Prostate gland (tissue), 2 donors: ENCODE measurements at places on chromosomes 5 and 9. TPM values are rescaled to one million over a fixed set of nuclear protein-coding genes. Genes with fewer than 3 reads are reported as not detected.
A peak's percentile ranks its signal among the peaks of the same experiment; 100 is the strongest.

DNA sequence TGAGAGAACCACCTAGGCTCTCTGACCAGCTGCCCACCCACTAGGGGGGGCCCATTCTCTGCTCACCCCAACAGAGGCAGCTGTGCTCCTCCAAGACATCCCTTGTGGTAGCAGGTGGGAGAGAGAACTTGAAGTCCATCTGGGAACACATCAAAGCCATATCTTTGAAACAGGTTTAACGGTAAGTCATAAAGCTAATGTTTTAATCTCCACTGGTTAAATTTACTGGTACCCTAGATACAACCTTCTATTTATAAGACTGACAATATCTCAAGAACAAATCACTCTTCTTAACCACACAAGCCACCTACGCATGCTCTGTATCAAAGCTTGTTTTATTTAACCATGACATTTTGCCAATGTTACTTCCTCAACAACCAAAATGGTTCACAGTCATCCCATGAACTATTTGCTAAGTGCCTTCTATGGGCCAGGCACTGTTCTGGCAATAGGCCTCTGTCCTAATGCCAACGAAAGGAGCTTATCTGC, 20.4 kb downstream of the AUH start:
- H3K27ac ChIP-seq, result peak overlapping the region; percentile 52
- no peaks in the 10 kb centered on the region for H3K4me1 ChIP-seq
- H3K4me3 ChIP-seq, result no peak overlapping the region
- H3K36me3 ChIP-seq, result no peaks in the 10 kb centered on the region
- no peaks in the 10 kb centered on the region for H3K27me3 ChIP-seq

GRCh38 chr5:135488727-135489465, 36.7 kb upstream of the TIFAB start:
- no peaks in the 10 kb centered on the region for H3K4me1 ChIP-seq
- no peaks in the 10 kb centered on the region for H3K36me3 ChIP-seq
- no peak for DNase-seq
- H3K27me3 ChIP-seq, result no peaks in the 10 kb centered on the region
- no peak overlapping the region for H3K27ac ChIP-seq

GRCh38 chr9:124251204-124251603, 6.5 kb upstream of the NEK6 start:
- no peaks in the 10 kb centered on the region for H3K36me3 ChIP-seq
- no peak overlapping the region for H3K27ac ChIP-seq
- no peak overlapping the region for H3K4me3 ChIP-seq
- no peak for DNase-seq
- H3K4me1 ChIP-seq, result no peaks in the 10 kb centered on the region

- no peaks in the 10 kb centered on the region for H3K4me1 ChIP-seq
- no peaks in the 10 kb centered on the region for H3K36me3 ChIP-seq
Observed at GRCh38 chr5:5665225-5666075, 243.0 kb downstream of the ICE1 start.

GRCh38 chr9:38651400-38652042, 31.1 kb upstream of the ANKRD18A start:
- H3K4me1 ChIP-seq, result no peaks in the 10 kb centered on the region
- no peaks in the 10 kb centered on the region for H3K36me3 ChIP-seq
- no peak for DNase-seq
- H3K4me3 ChIP-seq, result no peak overlapping the region

- no peak for DNase-seq
- peaks cover 5% of the 10 kb centered on the region for H3K4me1 ChIP-seq
- no peak overlapping the region for H3K4me3 ChIP-seq
- no peak overlapping the region for H3K27ac ChIP-seq
Observed at GRCh38 chr9:127767909-127768331, 10.5 kb downstream of the SH2D3C start.

- H3K36me3 ChIP-seq, result no peaks in the 10 kb centered on the region
- no peak overlapping the region for H3K27ac ChIP-seq
- no peaks in the 10 kb centered on the region for H3K4me1 ChIP-seq
- H3K4me3 ChIP-seq, result no peak overlapping the region
- DNase-seq, result no peak
Observed at GRCh38 chr9:96209407-96210271, 92.3 kb downstream of the HSD17B3 start.

- no peak for DNase-seq
- no peak overlapping the region for H3K27ac ChIP-seq
- no peaks in the 10 kb centered on the region for H3K36me3 ChIP-seq
- no peaks in the 10 kb centered on the region for H3K27me3 ChIP-seq
- H3K4me3 ChIP-seq, result no peak overlapping the region
Observed at GRCh38 chr5:90570034-90570433, 11.4 kb downstream of the ADGRV1 start.

Gene KCNIP1
- total RNA-seq, result 1.6 TPM
